Upper lobe of left lung (tissue), 6 donors: ENCODE measurements at places on chromosomes 12 and 14. TPM values are rescaled to one million over a fixed set of nuclear protein-coding genes. Genes with fewer than 3 reads are reported as not detected.

GALNT9 gene
- total RNA-seq: not detected

SLCO1B3 gene
- total RNA-seq: 0.13 TPM

LTB4R gene
- 14.9 TPM for total RNA-seq

NANOG gene
- not detected for total RNA-seq

- DNase-seq: peak; percentile 64
Observed at GRCh38 chr14:99773521-99774497, 19.4 kb upstream of the EML1 start.

DNA sequence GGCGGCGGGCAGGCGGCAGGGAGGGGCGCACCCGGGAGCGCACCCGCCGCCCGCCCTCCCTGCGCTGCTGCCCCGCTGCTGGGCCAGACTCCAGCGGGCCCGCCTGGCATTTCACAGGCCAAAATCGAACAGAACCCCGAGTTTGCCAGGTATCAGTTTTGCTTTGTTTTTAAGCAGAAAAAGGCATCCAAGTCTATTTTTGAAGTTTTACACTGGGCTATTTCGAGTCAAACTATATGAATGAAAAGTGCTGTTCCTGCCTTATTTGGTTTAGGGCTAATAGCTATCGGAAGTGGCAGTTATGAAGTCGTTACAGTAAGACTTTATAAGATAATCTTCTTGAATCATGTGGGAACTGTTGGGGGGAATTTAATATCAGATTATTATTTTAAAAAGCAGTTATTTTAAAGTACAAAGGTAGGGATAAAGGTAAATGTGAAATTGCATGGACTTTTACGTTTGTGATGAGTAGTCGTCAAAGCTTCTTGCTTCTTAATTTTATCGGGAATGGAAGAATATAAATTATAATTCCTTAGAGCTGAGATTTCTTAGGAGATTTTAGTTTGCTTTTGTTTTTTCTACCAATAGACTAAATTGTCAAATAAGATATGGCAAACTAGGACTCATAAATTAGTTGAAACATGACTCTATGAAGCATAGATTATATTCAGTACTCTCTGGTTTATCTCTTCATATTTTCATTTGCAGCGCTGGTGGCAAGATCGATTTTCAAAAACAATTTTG is 1.1 kb downstream of the MSRB3 start:
- no peak for DNase-seq

DNA sequence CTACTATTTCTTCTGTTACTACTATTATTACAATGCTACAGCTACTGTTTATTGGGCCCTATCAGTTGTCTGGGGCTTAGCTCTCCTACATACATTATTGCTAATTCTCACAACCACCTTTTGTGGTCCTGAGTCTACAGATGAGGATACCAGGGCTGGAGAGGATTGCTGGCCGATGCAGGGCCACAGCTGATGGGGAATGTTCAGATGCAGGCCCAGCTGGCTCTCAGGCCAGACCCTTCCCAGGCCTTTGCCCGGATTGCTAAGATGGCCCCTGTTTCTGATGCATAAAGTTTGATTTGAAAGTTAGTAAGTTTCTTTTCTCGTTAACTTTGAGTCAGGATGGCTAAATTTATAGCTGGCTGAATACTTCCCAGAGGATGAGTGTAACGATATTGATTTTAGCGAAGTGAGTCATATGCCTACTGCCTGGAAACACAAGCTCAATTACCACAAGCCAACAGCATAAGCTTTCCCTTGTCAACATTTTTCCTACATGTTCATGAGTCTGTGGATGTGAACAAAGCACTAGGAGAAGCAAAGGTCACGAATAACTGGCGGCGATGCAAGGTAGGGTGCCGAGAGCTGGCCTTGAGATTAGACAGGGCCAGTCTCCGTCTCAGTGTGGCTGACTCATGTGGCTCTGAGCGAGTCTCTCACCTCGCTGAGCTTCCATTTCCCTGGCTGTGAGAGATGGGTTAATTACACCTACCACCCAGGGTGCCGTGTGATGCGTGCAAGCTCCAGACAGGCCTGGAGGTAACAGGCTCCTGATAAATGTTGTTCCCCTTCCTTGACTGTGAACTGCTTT is 111.0 kb downstream of the BEGAIN start:
- no peak for DNase-seq
